ENCODE measurements at places on chromosomes 7 and 10.
A peak's percentile ranks its signal among the peaks of the same experiment; 100 is the strongest.

DNA sequence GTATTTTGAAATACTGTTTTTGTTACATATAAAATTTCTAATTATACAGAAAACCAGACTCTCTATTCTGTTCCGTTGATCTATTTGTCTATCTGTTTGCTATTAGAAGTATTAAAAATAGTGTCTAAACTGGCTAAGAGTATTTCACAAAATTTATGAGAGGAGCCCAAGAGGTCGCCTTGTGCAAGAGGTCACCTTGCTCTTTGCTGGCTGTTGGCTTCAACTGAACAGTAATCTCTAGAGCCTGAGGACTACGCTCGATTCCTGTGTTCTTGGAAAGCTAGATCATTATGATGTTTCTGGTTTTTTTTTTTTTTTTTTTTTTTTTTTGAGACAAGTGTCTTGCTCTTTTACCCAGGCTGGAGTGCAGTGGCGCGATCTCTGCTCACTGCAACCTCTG is 428.6 kb downstream of the LRMDA start:
- DNase-seq = no peak

DNA sequence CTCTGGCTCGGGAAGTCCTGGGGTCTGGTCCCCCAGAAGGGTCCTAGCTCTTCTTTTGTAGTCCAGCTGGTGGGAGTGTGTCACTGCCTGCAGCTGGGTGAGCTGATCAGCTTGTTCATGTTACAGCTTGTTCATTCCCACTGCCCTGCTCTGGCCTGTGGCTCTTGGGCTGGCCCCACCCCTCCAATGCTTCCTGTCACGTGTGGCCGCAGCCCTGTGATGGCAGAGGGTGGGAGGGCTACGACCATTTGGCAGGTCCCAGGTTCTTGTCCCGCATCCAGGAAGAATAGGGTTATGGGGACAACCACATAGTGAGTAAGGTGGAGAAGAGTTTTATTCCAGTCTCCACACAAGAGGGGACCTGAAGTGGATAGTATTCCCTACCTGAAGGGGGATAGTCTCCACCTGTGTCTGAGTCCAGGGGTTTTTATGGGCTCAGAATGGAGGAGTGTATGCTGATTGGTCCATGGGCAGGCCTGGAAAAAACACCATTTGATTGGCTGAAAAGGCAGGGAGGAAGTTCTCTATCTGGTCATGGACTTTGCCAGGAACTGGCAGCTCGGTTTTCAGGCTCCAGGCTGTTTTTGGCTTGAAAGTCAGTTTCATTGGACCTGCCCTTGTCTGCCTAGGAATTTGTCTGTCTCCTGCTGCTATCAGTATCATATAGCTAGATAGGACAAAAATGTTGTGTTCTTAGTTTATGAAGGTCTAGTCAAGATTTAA is 13.1 kb downstream of the SDHAF3 start:
- DNase-seq = no peak

DNA sequence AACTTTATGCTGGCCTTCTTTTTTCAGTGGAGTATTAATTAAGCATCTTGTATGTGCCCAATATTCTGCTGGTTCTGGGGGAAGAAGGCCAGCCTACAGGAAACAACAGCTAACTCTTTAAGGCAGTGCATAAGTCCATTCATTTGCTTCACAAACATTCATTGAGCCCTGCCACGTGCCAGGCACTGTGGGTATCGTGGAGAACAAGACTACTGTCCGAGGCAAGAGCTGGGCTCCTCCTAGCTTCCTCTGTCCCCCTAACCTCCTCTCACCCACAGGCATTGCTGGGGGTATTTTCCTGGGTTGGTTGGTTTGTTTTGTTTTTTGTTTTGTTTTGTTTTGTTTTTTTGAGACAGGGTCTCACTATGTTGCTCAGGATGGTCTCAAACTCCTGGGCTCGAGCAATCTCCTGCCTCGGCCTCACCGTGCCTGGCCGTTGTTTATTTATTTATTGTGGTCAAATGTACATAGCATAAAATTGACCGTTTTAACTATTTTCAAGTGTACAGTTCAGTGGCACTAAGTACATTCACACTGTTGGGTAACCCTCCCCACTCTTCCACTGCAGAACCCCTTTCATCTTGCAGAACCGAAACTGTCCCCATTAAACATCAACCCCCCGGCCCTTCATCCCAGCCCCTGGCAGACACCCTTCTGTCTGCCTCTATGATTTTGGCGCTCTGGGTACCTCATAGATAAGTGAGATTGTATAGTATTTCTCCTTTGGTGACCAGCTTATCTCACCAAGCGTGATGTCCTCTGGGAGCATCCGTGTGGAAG is 32.6 kb downstream of the CHST3 start:
- no peak for DNase-seq

DNA sequence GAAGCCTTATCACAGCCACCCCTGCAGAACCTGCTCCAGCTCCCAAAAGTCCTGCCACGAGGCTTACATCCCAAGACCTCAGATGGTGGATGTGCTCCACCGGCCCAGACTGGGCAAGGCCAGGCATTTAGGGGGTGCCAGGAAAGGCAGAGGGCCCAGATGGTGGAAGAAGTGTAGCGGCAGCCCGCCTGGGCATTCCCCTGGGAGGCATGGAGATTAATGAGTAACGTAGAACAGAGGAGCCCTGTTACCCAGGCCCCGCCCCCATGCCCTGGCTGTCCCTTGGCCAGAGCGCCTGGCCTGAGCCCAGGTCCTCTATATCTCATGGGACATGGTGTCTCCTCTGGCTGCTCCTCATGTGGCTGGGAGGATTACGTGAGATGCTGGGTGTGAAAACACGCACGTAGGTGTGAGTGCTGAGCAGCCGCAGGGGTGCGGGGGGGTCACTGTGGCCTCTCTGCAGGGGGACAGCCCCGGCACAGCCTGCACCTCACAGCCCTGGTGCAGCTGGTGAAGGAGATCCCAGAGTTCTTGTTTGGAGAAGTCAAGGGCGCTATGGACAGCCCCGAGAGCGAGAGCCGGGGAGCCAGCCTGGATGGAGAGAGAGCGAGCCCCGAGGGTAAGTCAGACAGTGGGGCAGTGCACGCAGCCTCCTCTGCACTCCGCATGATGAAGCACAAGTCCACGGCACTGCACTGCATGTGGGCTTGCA is 52.9 kb downstream of the ZNF467 start:
- no peak for DNase-seq

GRCh38 chr10:83432261-83433045 is 706.9 kb upstream of the GHITM start:
- DNase-seq = no peak

GRCh38 chr10:79066411-79067240 is 2.1 kb upstream of the ZMIZ1 start:
- peak; percentile 83 for DNase-seq

DNA sequence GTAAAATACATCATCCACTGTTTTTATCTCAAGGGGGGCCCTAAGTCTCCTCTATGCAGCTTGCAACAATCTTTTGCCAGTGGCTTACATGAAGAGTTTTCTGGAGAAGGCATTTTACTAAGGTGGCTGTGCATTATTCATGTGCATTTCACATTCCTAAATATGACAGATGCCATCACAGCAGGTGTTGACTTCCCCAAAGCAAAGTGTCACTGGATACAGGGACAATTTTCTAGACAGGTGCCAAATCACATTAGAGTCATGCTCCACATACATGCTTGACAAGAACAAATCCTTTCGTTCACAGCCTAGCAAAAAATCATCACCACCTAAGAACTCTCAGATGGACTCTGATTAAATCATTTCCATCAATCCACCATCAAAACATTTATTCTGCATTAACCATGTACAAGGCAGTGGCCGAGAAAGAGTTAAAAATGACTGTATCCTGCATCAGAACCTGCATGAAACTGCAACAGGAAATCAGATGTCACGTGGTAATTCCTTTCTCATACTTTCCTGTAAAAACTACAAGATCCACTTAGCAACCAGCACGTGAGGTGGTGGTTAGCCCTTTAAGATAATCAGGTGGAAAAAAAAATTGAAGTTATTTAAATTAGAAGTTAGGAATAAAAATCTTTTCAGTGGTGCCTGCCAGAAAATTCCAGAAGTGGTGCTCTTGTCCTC is 88.2 kb upstream of the AFAP1L2 start:
- DNase-seq = no peak

DNA sequence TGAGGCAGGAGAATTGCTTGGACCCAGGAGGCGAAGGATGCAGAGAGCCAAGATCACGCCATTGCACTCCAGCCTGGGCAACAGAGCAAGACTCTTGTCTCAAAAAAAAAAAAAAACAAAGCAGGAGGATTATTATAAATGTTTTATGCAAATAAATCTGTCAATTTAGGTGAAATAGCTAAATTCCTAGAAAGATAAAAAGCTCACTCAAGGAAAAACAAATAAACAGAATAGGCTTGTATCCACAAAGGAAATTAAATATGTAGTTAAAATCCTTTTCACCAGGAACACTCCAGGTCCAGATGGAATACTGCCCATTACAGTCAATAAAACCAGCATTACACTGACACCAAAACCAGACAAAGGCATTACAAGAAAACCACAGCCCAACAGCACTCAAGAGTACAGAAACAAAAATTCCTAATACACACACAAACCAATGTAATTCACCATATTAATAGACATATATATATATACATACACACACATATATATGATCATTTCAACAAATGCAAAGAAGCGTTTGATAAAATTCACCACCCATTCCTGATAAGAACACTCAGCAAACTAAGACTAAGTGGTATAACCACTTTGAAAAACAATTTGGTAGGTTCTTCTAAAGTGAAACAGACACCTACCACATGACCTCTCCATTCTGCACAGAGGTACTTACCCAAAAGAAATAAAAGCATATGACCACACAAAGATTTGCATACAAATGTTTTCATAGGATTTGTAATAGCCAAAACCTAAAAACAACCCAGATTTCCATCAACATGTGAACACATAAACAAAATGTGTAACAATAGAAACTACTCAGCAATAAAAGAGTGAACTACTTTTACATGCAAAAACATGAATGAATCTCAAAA is 38.8 kb downstream of the ABI1 start:
- DNase-seq = no peak

GRCh38 chr10:116692225-116692624 is 50.1 kb downstream of the HSPA12A start:
- DNase-seq = no peak

- no peak for DNase-seq
Measured at GRCh38 chr10:118017850-118018249, 28.9 kb downstream of the RAB11FIP2 start.

DNA sequence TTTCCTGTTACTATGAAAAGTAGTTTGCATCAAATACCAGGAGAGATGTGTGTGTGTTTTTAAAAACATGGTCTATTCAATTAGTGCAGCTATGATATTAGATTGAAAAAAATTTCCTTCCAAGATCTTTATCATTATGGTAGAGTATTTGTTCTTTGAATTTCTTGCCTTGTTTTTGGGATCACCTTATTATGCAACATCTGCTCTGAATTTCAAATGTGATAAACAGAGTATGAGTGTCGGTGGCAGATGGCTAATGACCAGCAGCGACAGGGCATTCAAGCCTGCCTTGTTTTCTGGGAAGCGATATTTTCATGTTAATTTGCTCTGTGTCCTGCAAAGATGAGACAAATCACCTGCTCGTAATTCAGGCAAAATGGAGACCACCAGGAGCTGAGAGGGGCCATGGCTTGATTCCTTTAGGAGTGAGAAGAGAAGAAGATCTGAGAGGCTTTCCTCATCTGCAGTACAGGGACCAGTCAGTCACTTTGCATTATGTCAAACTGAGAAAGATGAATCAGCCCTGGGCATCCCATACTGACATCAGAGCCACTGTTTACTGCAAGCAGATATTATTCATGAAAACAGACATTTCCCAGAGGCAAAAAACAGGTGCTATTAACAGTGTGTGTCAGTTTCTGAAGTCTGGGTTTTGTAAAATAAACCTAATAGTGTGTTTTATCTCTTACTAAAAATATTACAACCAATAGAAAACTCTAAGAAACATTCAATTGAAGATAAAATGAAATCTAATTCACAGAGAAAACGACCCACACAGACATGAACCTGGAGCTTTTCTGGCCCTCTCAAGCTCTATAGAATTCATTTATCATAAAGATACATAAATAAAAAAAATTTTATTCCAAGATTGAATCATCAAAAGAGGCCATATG is 67.6 kb downstream of the CDK6 start:
- DNase-seq = peak; percentile 48

DNA sequence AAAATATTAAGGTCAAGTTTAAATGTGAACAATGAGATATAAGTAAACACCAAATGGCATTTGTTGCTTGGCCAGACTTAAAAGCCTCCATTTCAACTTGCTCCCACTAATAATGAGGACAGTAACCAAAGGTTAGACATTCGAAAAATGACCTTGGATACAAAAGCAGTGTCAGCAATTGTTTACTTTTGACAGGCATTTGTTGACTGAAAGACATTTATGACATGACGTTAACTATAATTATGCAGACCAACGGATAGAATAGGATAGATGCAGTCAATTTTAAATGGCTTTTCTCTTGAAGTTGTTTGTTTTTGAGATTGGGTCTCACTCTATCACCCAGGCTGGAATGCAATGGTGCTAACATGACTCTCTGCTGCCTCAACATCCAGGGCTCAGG is 6.3 kb upstream of the WNT16 start:
- DNase-seq = no peak
